LNCaP clone FGC (cell line): ENCODE measurements at places on chromosomes 5 and 9.

DNA sequence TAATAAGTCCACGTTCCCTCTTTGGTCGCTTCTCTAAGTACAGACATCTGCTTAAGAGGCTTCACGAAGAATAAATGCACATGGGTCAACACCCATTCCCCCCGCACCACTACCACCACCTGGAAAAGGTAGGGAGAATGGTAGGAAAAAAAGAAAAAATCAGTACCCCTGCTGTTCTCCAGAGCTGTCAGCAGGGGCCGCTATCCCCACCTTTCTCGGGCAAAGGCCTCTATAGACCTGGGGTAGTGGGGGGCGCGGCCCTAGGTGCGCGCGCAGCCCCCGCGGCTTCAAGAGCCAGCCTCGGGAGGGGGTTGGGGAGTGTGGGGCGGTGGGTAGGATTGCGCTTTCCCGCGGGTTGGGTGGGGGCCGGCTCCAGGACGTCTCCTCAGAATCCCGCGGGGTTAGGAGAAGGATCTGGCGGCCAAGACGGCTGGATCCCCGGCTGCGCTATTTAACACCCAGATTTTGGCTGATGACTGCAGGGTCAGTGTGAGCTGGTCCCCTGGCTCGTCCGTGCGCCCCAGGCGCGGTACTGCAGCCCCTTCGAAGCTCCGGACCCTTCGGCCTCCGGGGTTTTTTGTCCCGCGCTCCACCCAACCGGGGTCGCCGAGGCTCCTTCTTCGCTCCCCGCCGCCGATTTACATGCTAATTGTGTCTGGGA lies 1.6 kb upstream of the SEMA6A start:
- no peak for DNase-seq

DNA sequence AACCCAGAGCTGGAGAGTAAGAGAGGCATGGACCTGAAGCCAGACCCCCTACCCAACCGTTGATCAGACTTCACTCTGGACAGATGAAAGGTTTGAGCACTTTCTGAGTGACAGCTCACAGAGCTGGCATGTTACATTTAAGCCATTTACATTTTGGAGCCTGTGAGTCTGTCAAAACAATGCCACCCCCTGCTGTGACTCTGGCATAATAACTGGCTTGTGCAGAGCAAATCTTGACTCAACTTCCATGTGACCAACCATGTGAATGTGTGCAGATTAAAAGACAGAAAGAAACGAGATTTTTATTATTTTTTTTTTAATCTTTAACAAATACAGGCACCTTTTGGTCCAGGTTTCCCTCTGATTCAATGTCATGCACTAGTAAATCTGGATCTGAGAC lies 48.5 kb downstream of the MFAP3 start:
- DNase-seq = peak; percentile 67

- peak; percentile 62 for DNase-seq
Measured at GRCh38 chr9:68584189-68585033, 43.7 kb upstream of the TMEM252 start.

- DNase-seq = no peak
Measured at GRCh38 chr5:399296-400281, 43.4 kb upstream of the EXOC3 start.

GRCh38 chr5:63963080-63963735 lies 963 bp upstream of the HTR1A start:
- DNase-seq = peak; percentile 54

DNA sequence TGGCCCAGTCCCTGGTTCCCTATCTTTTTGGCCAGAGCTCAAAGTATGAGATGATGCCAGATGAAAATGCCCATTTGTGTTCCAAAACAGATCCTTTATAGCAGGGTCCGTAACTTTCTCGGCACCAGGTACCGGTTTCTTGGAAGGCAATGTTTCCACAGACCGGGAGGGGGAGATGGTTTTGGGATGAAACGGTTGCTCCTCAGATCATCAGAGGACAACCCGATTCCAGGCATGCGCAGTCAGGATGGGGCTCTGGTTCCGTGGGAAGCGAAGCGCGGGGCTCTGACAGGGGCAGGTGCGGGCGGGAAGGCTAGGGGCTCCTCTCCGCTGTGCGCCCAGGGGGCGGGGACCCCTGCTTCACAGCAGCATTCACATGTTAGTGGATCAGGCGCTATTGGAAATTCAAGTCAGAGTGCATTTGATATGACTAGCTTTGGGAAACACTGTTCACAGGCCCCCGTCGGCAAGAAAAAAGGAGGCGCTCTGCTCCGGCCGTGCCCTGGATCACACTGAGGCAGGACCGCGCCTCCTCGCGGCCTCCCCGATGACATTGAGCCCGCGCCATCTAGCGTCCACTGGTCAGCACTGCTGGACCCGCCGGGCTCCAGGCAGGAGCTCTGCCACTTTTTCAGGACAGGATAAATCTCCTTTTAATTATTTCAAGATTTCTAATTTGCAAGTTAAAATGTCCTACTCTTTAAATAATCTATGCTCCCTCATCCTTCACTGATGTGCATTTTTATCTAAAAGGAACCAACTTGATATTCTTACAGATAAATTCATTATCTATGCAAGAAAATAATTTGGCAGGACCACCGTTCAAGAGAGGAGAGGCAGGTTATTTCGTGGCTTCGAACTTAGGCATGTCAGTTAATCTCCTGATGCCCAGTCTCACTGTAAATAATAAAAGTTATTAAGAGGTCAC lies 190.0 kb downstream of the FANCC start:
- no peak for DNase-seq

DNA sequence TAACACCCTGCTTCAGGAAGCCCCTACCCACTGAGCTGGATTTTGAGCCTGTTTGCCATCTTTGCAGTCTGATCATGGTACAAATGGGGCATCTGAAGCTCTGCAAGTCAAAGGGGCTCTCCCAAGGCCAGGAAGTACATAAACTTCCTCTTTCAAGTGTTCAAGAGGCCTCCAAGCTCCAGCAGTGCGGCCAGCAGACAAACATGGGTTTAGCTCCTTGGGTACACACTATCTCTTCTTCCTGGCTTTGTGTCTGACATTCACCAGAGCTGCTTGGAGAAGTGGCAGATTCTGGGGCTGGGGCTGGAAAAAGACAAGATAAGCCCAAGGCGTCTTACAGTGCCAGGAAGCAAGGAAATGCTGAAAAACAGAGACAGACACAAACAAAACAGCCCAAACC lies 34.1 kb downstream of the LAMC3 start:
- no peak for DNase-seq
